Forelimb muscle (tissue), 1 donor: ENCODE measurements at places on chromosomes 7 and 10. TPM values are rescaled to one million over a fixed set of nuclear protein-coding genes. Genes with fewer than 3 reads are reported as not detected.

- no peak for DNase-seq
These were observed 834 bp downstream of the CDH23 start for GRCh38 chr10:71397296-71398212.

The FBXO24 gene
- 1.0 TPM for polyA plus RNA-seq

The GRK5 gene
- 20.9 TPM for polyA plus RNA-seq

The LRRD1 gene
- polyA plus RNA-seq = 0.44 TPM

- no peak for DNase-seq
These were observed 781.1 kb downstream of the GATA3 start for GRCh38 chr10:8835453-8836167.

- no peak for DNase-seq
These were observed 65.0 kb downstream of the PRKCQ start for GRCh38 chr10:6514844-6515780.

- no peak for DNase-seq
These were observed 683.1 kb downstream of the NRG3 start for GRCh38 chr10:82558014-82558607.

The TRIM50 gene
- 0.67 TPM for polyA plus RNA-seq

DNA sequence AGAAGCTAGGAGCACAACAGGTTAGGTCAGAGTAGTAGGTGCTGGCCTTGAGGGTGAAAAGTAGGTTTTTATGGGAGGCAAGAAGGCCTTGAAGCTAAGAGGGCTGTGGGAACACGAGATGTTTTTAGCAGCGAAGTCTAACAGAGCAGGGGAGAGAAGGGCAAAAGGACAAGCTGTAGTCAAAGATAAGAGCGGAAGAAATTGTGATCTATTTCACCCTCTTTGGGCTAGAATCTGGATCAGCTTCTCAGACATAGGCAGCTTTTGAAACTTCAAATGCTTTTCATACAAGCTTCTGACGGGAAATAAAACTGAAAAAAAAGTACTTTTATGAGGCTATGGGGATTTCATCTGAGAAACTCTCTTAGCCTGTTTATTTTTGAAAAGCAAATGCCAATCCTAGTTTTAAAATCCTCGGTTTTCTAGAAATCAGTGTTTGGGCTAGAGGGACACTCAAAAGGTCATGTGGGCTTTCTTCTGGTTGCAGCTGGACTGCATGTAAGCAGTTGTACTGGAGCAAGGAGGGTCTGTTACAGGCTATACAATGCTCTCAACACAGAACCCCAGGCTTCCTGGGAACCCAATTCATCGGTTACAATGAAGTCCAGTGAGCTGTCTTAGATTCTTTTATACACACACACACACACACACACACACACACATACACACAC, 83.6 kb downstream of the RNF216 start:
- no peak for DNase-seq

The MKX gene
- 2.3 TPM for polyA plus RNA-seq

GRCh38 chr10:104142081-104142480, 20.1 kb downstream of the SFR1 start:
- no peak for DNase-seq
